ENCODE measurements at places on chromosomes 6 and 20.

DNA sequence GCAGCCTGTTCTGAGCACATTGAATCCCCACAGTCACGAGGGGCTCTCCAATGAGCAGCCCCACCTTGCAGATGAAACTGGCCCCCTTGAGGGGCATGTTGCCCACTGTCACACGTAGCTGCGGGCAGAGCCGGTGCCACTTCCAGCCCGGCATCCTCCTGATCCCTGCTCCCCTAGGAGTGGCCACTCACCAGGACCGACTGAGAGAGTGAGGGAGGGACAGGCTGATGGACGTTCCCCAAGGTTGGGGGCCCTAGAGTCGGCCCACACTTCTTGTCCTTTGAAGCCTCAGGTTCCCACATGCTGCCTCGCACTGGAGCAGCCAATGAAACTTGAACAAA lies 10.5 kb downstream of the ENTPD6 start:
- no peak for DNase-seq
- H3K27me3 ChIP-seq, result no peaks in the 10 kb centered on the region
- H3K4me1 ChIP-seq, result no peaks in the 10 kb centered on the region
- no peak overlapping the region for H3K27ac ChIP-seq
- H3K4me3 ChIP-seq, result no peak overlapping the region

DNA sequence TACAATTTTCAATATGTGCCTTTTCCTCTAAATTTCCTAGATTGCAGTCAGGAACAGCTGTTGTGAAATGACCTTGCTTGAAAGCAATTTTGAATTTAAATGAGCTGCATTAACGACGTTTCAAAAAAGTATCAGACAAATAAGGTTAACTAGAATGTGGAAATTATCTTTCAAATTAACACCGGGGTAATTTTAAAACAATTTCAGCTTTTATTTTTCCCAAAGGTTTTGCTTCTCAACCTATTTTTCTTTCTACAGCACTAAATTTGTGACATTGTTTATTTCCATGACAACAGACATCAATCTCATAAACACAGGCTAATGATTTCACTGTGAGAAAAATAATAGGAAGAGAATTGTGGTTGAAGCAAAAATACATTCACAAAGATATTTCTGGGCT lies 38.5 kb downstream of the COL12A1 start:
- no peak overlapping the region for H3K4me3 ChIP-seq
- H3K36me3 ChIP-seq, result no peaks in the 10 kb centered on the region
- H3K4me1 ChIP-seq, result no peaks in the 10 kb centered on the region
- H3K27ac ChIP-seq, result no peak overlapping the region

GRCh38 chr6:48139818-48140614 lies 29.0 kb upstream of the PTCHD4 start:
- no peak overlapping the region for H3K4me3 ChIP-seq
- H3K27ac ChIP-seq, result no peak overlapping the region
- H3K4me1 ChIP-seq, result no peaks in the 10 kb centered on the region

DNA sequence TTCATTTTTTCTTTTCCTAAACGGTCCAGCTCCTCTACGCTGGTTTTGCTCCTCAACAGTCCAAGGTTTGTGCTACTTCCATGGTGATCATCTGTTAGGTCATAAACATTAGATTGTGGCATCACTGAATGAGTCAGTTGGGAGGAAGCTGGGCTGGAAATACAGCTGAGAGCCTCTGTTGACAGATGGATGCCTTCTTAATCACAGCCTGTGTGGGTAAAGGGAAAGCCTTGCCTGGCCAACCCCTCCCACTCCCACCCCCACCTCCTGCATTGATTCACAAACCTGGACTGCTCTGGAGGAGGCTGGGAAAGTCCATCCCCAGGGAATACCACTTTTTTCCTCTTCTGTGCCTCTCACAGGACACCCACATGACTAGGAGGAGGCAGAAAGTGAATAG lies 180.6 kb upstream of the CCN2 start:
- peak; percentile 65 for DNase-seq
- H3K27me3 ChIP-seq, result no peaks in the 10 kb centered on the region
- no peak overlapping the region for H3K27ac ChIP-seq
- H3K4me1 ChIP-seq, result no peaks in the 10 kb centered on the region
- H3K36me3 ChIP-seq, result no peaks in the 10 kb centered on the region
- H3K4me3 ChIP-seq, result no peak overlapping the region

- H3K36me3 ChIP-seq, result peaks cover 13% of the 10 kb centered on the region
- DNase-seq, result peak; percentile 84
- H3K27me3 ChIP-seq, result peaks cover 17% of the 10 kb centered on the region
- H3K4me3 ChIP-seq, result no peak overlapping the region
- H3K27ac ChIP-seq, result no peak overlapping the region
- H3K4me1 ChIP-seq, result peaks cover 4% of the 10 kb centered on the region
These were observed 1.6 kb downstream of the CPXM1 start for GRCh38 chr20:2798814-2799213.

DNA sequence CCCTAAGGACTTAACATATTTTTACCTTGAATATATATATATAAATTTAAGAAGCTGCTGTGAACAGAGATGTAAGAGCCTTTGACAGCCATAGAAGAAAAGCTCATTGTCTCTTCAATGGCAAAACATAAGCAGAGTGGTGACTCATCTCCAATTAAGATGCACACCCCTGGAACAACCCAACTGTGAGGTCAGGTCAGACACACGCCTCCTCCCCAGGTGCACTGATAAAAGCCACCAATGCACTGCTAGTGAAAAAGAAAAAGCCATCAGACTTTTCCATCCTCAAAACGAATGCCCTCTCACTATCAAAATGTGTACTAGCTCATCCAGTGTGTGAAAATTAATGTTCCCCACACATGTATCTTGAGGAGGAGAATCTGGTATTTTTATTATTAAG lies 100.1 kb downstream of the SMLR1 start:
- peak; percentile 57 for DNase-seq
- H3K27ac ChIP-seq, result no peak overlapping the region
- peaks cover 2% of the 10 kb centered on the region for H3K4me1 ChIP-seq
- no peaks in the 10 kb centered on the region for H3K27me3 ChIP-seq
- H3K36me3 ChIP-seq, result no peaks in the 10 kb centered on the region
- H3K4me3 ChIP-seq, result no peak overlapping the region

Data from mesendoderm (in vitro differentiated cells).